ENCODE measurements at places on chromosomes 4 and X.

DNA sequence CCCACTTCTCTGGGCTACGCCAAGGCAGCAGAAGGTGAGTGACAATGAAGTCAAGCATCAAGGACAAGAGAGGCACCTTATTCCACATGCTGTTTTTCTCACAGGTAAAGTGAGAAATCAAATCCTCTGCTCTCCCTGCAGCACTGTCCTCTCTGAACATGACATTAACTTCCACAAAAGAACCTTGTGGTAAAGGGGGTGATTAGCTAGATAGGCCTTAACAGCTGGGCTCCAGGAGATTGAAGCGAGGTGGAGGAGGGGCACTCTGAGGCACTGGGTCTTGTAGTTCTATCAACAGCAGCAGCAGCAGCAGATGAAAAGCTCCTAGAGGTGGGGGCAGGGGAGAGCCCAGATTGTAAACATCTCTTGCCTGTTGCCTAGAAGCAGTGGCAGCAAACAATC is 96.8 kb upstream of the CXXC4 start:
- DNase-seq, result no peak

GRCh38 chr4:139768366-139768765 is 102.7 kb downstream of the MGST2 start:
- DNase-seq, result no peak

DNA sequence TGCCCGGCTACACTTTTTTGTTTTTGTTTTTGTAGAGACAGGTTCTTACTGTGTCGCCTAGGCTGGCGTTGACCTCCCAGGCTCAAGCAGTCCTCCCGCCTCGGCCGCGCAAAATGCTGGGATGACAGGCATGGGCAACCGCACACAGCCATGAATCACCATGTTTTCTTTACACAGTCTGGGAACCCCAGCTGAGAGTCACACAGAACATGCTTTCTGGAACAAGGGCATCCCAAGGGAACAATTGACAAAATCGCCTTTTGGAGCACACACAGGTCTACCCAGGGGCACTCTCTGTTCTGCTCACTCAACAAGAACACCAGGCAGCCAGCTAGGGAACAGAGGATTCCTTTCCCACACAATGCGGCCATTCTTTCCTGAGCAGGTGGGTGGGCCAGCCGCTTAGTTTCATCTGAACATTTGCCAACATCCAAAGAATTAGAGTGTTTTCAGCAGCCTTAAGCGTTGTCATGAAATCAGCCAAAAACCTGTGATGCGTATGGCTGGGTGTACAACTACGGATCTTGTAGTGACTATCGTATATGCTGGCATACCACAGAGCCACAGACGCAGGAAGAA is 15.7 kb downstream of the PRKX start:
- DNase-seq, result no peak

- DNase-seq, result no peak
Measured at GRCh38 chrX:48606091-48606490, 8.8 kb downstream of the WDR13 start.

- no peak for DNase-seq
Measured at GRCh38 chrX:107818900-107819521, 6.7 kb upstream of the MID2 start.

DNA sequence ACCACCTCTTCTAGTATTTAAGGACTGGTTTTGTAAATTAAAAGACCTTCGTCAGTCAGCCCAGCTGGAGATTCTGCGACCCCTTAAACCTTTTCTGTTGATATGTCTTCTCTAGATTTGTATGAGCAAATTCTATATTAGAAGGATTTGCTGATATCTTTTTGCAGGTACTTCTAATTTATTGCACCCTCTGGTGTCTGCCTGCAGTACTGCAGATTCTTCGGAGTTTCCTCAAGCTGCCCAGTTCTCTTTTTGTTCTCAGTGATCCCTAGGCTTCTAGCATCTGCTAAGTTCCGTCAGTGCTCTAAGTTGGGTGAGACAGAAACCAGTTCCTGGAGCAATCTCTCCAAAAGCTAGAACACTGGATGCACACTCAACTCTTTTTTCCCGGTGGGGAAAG is 545.2 kb downstream of the C4orf33 start:
- DNase-seq, result peak; percentile 52
